ENCODE measurements at places on chromosomes 5 and 9. TPM values are rescaled to one million over a fixed set of nuclear protein-coding genes. Genes with fewer than 3 reads are reported as not detected.

Gene UGT3A2
- polyA plus RNA-seq: 0.12 TPM

Gene TRIM7
- not detected for polyA plus RNA-seq

Gene IFNA1
- not detected for polyA plus RNA-seq

Gene CTXN3
- not detected for polyA plus RNA-seq

Gene KLF9
- 3.6 TPM for polyA plus RNA-seq

Gene ZFP62
- 21.9 TPM for polyA plus RNA-seq

Gene TUSC1
- 1.8 TPM for polyA plus RNA-seq

Gene COL23A1
- polyA plus RNA-seq: not detected

Gene ACOT12
- polyA plus RNA-seq: not detected

Gene ZNF454
- 0.40 TPM for polyA plus RNA-seq

Gene NKD2
- 0.29 TPM for polyA plus RNA-seq

Gene IFNE
- not detected for polyA plus RNA-seq

Data from naive B cell (primary cell).